Activated T-cell treated with anti-CD3 and anti-CD28 coated beads, Interleukin-2, amount 50 U/mL, for 48 hours (primary cell): ENCODE measurements at places on chromosomes 1 and 21.

DNA sequence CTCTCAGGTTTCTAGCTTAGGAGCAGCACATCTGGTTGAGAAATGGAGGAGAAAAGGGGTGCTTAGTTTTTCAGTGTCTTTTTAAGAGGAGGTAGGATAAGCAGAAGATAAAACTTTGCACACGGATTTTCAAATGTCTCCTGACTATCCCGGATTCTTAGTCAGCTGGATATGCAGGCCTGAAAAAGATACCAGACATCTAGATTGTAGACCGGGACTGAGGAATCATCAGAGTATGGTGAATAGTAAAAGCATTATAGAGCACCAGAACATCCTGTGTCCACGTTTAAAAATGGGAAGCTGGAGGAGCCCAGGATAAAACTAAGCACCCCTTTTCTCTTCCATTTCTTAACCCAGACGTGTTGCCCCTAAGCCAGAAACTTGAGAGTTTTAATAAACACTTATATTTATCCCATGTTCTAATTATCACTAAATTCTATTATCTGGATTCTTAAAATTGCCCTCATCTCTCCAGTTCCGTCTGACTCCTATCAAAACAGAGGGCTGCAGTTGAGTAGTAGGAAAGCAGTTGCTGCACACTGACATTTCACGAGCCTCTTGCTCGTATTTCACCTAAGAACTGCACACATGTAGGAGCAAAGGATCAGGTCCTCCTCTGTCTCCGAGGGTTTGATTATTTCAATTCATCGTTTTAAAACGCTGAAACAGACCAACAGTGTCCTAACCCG, 609 bp downstream of the PIGK start:
- no peak for DNase-seq

DNA sequence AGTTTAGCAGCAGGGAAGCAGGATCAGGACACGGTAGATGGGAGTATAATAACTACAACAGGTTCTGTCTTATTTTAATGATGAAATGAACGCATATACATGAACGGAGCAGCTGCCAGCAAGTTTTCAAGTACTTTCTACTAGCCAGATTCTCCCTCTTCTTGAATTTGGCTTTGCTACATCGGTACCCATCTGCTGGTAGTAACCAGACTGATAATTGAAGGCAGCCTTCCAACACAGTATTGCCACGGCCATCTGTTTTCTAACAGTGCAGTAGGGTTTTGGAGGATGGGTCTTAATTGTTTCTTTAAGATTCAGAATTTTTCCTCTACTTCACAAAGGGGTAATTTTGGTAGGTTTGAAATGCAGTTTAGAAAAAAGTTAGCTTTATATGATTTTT, 33.4 kb downstream of the CENPF start:
- DNase-seq = no peak

DNA sequence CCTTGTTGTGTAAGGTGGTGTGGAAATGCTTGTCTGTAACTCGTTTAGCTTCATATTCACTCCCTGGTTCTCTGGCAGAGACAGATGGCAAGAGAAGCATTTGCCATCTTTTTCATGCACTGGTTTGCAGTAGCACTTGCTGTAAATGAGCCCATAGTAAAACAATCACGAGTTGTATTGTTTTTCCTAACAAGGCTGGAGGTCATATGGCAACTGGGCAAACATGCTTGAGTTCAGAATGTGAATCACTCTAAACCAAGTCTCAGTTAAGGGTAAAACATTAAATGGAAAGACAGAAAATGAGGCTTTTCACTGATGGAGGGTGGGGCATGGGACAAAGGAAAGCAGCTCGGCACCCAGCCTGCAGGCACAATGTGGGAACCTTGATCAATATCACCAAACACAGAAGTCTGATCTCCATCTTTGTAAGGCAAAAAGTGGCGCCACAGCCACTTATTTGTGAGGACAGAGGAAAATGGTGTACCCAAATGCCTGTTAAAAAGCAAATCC, 26.5 kb upstream of the LPAR3 start:
- DNase-seq = no peak

- DNase-seq = no peak
Observed at GRCh38 chr1:241485554-241485992, 34.0 kb downstream of the FH start.

DNA sequence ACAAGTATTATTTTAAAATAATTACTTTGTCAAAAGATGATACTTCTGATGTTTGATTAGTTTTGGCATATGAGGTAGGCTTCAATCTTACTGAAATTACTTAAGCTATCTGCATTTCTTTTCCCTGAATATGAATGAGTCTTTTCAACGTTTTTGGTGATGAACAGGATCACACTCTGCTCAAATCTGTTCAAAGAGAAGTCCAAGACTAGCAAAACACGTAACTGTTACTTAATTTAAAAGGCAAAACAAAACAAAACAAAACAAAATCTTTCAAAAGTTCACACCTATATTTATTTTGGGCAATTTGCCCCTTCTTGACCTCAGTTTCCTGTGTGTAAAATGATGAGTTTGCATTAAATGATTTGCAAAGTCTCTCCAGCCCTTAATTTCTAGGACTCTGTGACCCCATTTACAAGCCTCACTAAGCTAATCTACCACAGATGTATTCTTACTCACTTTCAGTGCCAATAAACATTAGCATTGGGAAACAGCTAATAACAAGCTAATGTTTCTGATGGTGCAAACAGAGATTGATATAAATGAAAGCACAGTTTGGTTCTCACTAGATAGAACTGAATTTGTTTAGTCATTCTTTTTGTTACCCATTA, 865.4 kb downstream of the LTN1 start:
- no peak for DNase-seq

DNA sequence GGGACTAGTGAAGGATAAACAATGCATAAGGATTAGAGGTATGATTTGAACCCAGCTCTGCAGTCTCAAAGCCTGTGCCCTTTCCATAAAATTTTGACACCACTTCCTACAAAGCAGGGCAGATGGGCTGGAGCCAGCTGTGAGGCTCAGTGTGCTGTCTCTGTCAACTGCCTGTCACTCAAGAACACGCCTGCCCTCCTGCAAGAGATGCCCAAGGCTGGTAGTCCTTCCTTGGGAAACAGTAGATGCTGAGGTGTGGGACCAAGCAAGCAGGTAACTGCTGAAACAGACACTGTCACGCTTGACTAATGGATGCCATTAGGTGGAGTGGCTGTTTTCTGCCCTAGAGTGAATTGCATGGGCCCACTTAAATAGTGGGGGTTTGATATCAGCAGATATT, 402.0 kb downstream of the PTPRU start:
- no peak for DNase-seq

GRCh38 chr21:31262728-31263127, 81.3 kb downstream of the TIAM1 start:
- DNase-seq = no peak

GRCh38 chr21:37805266-37805665, 111.0 kb downstream of the KCNJ6 start:
- DNase-seq = no peak

- DNase-seq = peak; percentile 55
Observed at GRCh38 chr1:72284348-72285073, 2.2 kb upstream of the NEGR1 start.

DNA sequence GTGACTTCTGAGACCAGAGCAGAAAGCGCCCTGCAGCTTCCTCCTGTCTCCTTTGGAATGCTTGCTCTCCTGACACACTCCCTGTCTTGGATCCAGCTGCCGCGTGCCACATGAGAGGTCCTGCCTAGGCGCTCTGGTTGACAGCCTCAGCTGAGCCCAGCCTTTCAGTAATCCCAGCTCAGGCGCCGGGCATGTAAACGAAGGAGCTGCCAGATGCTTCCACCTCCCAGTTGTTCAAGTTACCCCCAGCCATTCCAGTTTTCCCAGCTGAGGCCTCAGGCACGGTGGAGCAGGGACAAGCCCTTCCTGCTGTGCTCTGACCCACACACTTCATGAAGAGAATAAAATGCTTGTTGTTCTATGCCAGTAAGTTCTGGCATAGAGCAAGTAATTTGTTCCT, 14.3 kb upstream of the CD34 start:
- DNase-seq = no peak

DNA sequence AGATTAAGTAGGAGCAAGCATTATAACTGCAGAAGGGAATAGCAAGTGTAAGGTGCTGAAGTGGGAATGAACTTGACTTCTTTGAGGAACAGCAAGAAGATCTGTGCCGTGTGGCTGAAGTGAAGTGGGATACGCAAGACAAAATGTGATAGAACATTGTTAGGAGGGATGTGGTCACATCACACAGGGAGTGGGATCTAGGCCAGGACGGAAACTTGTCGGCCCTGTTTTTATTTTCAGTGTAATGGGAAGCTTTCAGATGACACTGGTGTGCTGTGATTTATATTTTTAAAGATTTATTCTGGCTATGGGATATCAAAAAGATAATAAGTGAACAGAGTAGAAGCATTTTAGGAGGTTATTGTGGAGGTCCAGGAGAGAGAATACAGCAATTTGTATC, 116.4 kb downstream of the PLA2G4A start:
- DNase-seq = no peak

DNA sequence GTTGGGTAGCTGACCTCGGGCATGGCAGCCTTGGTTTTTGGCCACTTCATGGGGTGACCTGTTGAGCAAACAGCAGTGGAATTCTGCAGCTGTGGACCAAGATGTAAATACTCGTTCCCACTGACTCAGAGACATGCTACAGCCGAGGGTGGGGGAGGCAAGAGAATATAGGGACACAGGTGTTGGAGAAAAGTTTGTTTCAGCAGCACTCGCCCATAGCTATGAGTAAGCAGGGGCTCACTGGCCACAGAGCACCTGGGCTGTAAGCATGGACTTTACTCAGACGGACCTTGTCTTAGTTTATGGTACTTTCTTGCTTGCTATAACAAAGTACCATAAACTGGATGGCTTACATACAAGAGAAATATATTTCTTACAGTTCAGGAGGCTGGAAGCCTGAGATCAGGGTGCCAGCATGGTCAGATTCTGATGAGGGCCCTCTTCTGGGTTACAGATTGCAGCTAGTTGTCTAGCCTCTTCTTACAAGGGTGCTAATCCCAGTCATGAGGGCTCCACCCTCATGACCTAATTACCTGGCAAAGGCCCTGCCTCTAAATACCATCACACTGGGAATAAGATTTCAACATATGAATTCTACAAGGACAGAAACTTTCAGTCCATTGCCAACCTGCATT, 437.2 kb upstream of the DAB1 start:
- DNase-seq = no peak

DNA sequence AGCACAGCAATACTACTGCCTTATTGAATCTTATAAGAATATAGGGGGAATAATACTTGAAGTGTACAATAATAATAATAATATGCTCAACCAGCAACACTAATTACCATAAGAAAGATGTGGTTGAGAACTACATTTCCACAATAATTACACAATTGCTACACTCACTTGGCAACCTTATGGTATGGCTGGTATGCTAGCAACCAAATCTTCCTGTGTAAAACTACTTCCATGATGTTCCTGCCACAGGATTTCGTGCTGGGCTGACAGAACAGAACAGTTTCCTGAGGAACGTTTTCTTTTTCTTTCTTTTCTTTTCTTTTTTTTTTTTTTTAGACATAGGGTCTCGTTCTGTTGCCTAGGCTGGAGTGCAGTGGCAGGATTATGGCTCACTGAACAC, 50.6 kb downstream of the KIF26B start:
- DNase-seq = no peak

DNA sequence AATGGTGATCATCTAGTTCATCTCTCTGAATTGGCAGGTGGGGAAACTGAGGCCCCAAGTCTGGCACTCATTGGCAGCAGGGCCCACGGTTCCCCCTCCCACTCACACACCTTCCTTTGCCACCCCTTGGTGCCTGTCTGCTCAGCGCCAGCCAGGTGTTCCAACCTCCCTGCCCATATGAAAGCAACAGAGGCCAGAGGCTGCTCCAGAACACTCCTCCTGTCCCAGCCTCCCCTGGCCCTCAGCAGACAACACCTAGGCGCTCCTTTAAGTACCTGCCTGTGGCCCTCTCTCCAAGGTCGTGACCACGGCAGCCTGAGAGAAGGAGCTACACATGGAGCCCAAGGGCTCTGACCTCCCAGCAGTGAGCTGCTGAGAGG, 362.3 kb upstream of the VAMP3 start:
- DNase-seq = no peak

GRCh38 chr1:215022204-215022603, 60.3 kb upstream of the KCNK2 start:
- no peak for DNase-seq

DNA sequence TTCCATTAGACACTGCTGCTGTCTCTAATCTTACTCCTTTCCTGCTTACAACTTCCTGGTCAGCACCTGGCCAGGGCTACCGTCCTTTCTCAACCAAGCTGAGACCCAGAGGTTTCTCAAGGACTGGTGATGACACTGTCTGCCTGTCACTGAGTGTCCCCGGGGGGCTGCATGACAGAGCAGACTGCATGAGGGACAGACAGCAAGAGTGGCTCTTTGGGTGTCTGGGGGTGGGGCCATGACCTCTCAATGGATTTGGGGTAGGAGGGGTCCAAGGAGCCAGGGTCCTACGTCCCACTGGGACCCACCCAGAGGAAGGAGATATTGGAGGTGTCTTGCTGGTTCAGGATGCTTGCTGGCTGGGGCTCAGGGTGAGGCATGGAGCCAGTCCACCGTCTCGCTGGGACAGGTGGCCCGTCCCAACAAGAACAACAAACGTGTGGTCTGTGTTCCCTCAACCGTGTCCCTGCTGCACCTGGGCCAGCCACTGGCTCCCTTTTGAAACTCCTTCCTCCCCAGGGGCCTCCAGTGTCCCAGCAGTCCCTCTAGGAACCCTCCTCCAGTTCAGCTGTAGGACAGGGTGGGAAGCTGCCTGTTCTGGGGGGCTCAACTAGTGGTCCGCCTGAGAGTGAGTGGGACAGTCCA, 344.6 kb upstream of the AJAP1 start:
- no peak for DNase-seq

DNA sequence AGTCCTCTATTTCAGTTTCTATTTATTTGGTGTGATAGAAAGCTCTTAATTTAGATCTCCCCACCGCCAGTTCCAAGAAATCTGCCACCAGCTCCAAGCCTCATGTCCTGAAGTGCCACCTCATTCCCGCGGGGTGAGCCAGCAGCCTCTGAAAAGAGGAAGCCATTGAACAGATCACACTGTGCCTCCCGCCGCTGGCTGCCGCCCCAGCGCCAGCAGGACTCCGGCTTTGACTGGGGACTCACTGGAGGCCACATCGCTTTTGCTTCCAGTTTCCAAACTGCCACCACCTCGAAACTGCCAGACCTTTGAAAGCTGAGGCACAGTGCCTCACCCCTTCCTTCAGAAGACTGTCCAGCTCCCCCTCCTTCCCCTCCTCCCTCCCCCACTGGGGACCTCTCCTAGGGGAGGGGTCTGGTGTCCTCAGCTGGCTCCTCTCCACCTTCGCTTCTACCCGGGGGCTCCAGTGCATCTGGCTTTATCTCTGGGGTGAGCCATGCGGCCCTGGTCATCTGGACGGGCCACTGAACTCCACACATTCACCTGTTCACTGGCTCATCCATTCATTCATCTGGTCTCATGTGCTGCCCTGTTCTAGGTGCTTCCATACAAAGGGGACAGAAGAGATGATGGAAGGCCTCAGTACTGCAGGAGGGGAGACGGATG, 58.9 kb downstream of the VPS26C start:
- DNase-seq = peak; percentile 60
